OCI-LY7 (cell line): ENCODE measurements at places on chromosomes 5 and 9.

DNA sequence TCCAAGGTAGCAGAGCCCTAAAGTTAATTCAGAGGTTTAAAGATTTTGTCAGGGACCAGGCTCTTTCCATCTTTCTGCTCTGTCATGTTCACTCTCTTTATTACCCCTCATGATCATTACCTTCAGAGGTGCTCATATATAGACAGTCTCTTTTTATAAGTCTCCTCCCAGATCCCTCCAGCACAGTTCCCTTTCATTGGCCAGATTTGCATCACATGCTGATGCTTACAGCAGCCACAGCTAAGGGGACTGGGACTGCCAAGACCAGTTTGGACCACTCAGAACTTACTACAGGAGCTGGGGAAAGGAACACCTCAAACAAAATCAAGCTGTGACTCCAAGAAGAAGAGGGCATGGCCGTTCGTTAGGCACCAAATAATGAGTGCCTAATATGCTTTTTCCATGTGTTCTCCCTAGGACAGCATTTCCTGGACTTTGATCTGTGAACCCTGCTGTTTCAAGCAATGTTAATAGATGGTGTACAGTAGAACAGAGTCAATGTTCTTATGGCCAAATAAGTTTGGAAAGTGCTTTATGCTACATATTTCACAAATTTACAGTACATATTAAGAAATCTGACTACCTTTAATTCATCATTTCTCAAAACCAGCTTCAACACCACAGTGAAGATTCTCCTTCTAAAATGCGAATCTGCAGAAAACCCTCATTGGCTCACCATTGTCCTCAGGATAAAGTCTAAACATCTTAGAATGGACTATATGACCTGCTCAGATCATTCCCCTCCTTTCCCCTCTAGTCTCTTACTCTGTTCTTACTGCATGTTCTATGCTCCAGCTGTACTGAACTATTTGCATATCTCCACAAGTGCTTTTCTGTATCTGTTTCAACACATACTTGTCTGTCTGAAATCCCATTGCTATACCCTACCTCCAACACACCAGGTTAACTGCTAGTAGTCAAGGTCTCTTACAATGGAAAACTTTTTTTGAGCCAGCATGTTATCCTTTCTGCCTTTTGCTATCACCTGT, 3.4 kb downstream of the C5orf58 start:
- DNase-seq = no peak

DNA sequence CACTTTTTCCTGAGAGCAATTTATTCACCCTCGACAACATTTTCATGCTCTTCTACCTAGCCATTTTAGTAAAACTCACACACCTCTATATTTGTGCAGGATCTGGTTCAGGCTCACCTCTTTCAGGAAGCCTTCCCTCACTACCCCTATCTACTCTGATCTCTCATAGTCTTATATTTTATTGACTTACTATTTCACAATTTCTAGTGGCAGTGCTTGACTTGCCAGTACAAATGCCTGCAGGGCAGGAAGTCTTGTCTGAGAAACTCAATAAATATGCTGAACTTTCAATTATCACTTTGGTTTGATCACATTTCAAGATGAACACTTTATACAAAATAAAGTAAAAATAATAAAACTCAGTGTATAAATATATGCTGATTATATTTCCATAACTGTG, 226.8 kb downstream of the CETN3 start:
- no peak for DNase-seq

DNA sequence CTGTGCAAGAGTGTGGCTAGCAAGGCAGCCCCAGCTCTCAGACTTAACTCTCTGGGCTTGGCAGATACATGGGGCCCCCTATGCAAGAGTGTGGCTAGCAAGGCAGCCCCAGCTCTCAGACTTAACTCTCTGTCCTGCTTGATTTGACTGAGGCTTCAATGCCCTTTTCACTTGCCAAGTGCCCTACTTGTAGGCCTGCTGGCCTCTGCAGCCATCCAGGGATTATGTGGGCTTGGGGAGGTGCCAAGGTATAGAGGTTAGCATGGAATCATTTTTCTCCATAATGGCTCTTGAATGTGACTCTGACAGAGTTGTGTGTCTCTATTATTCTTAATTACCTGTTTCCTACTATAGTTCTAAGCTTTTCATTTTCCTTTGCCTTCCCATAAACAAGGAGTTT, 115.5 kb upstream of the RUSC2 start:
- DNase-seq = no peak

DNA sequence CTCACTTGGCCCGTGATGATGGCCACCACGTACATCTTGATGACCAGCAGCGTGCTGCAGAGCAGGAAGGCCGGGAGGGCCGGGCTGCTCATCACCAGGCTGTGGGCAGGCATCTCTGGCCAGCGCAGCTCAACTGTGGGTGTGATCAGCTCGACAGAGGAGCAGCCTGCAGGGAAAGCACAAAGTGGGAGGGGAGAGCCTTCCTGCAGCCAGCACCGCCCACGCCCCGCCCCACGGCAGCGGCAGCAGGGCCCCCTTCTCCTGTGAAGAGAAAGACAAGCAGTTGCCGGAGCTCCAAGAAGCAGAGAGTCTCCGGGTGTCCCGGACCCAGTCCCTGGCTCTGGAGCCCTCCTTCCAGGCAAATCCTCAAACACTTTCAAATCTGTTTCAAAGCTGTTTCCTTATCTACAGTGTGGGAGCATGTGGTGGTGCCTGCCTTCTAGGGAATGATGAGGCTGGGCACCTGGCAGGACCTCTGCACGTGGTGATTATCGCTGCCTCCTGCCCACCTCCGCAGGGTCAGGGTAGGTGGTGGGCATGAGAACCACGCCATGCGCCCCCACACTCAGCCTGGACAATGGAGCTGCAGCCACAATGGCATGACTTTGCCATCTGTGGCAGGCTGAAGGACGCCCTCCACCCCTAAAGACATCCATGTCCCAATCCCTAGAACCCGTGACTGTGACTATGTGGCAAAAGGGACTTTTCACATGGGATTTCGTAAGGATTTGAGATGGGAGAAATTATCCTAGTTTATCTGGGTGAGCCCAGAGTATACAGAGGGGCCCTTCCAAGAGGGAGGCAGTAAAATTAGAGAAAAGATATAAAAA, at the start of gene PTGES:
TSS of gene PTGES (minus strand) at position 143 of the 830 bp plus-strand sequence. CDS start at position 113, 30 bp downstream.
- no peak for DNase-seq

- peak; percentile 40 for DNase-seq
Observed at GRCh38 chr9:110021891-110022290, 186.1 kb downstream of the C9orf152 start.

DNA sequence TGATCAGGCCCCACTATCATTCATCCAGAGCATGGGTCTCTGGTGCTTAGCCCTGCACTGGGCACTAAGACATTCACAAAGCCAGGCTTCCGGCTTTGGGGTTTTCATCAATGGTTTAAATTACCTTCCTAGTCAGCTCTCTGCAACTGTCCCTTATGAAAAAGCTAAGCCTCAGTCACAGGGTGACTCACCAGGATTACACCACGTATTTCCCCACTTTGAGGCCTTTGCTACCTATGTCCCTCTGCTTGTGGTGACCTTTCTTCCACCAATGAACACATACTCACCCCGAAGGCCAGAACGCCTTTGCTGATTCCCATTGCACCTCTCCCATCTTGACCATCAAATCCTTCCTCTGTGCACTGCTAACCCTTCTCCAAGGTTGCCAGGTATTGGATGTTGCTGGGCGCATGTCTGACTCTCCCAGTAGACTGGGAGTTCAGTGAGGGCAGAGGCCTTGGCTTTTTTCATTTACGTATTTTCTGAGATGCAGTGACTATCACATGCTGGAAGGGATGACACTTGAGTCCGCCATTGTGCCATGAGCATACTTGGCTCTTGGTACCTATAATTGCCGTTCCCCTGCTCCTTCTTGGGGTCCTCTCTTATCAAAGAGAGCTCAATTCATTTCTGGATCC, 58.7 kb upstream of the TNFSF8 start:
- no peak for DNase-seq
